Activated effector memory CD4-positive, alpha-beta T cell treated with anti-CD3 and anti-CD28 coated beads, Interleukin-2, amount 50 U/mL, for 16 hours (primary cell): ENCODE measurements at places on chromosomes 4 and X.

DNA sequence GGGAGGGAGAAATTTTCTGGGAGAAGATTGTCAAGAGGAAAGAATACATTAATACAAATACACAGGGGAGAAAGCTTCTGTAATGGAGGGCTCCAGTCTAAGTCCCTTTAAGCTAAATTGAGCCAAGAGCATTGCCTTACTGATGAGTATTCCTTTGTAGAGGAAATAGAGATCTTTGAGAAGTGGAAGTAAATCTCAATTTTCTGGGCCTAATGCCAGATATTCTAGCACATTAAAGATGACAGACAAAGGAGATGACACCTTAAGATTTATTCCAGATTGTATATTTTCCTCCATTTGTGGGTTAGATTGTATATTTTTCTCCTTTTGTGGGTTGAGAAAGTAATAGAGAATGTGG lies 28.5 kb upstream of the SMAD1 start:
- DNase-seq = no peak

GRCh38 chrX:120857240-120857639 lies 18.4 kb downstream of the CT47B1 start:
- no peak for DNase-seq

- peak; percentile 69 for DNase-seq
Measured at GRCh38 chrX:53440621-53441517, 6.7 kb upstream of the HSD17B10 start.

DNA sequence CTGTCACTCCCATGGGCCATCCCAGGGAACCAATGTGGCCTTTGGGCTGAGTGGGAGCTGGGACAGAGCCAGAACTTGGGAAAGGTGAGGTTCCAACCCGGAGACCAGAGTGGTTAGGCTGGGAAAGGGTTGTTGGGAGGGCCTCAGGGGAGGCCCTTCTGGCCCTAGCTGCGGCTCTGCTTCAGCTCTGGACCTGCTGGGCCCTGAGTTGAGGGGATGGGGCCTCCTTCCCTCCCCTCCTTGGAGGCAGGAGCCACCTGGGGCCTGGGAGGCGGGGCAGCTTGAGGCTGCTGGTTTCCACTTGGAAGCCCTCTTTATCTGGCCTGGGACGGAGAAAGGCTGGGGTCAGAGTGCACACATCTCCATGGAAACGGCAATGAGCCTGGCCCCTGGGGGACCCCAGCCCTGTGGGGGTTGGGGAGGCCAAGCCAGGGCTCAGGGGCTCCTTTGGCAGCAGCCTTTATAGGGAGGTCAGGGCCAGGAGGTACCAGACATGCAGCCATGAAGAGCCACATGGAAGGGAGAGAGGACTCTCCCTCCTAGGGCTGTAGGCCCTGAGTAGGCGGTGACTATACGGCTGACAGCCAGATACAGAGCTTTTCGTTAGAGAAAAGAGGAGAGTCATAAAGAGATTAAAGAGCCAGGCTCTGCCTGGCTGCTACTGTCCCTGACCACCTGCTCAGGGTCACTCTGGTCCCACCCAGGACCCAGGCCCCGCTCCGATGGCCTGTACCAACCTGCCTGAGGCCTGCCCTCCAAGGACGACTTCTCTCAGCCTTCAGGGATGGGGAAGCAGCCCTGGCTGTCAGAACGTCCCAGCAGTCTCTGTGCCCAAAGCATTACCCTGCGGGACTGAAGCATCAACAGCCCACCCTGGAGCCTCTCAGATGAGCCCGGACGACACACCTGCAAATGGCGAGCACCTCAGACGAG lies 6.9 kb upstream of the NSD2 start:
- DNase-seq = no peak

DNA sequence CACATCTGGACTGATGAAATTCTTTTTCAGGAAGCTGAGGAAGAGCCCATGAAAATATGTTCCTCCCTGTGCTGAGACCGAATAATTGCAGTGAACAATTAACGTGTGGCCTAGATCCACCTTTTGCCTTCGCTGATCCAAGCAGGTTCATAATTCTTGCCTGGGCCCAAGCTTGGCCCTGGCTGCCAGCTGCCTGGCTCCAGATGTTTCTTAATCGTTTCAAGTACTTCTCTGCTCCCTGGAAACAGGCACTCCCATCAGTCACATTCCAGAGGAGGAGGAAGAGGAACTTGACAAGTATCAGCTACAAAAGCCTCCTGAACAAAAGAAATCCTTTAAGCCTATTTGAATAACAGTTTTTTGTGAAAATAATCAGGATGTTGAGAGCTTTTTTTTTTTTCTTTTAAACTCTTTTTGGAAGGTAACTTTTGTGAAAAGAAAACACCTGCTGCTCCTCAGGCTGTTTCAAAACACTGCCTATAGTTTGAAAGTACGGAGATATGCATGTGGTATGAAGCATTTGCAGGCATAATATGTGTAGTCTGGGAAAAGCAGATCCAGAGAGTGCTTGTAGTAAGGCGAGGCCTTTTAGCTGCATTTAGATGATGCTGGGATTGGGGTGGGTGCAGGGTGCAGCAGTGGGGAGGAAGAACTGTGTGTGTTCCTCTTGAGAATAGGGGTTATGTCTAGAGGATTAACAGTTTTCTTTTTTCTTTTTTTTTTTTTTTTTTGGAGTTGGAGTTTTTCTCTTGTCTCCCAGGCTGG lies 154.4 kb downstream of the PTTG2 start:
- no peak for DNase-seq

DNA sequence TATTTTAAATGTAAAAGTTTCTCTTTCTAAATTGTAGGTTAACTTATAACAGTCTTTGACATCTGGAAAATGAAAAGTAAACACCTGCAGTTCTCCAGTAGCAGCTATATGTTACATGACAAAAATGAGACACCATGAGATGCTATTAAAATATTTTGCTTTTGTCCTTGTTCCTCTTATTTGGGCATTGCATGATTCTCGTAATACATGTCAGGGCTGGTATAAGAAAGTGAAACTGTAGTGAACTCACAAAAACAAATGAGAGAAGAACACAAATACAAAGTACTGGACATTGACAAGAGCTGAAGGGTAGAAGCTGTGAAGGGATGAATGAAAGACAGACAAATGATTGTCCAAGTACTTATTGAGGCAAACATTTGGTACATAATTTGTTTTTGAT lies 9.0 kb downstream of the GK2 start:
- DNase-seq = no peak

GRCh38 chr4:145904413-145905177 lies 34.0 kb downstream of the ZNF827 start:
- DNase-seq = no peak

DNA sequence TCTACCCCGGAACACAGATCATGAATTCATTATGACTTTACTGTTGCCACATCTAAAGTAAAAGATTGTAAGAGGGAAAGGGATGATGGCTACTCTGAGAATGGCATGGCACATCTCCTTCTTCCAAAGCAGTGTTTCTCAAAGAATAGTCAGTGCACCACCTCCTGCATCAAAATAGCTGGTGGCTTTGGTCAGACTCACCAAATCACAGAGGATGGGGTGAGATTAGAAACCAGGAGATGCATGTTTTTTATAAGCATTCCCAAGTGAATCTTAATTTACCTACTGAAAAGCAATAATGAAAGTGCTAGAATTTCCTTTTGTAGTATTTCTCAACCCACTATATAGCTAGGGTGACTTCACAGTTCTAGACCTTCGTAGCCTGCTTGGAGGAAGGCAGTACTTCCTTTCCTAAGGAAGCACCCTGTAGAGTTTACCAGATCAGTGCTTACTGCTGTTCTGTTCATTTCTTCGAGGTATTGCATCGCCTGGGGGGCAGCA lies 340.8 kb upstream of the KLF3 start:
- no peak for DNase-seq

DNA sequence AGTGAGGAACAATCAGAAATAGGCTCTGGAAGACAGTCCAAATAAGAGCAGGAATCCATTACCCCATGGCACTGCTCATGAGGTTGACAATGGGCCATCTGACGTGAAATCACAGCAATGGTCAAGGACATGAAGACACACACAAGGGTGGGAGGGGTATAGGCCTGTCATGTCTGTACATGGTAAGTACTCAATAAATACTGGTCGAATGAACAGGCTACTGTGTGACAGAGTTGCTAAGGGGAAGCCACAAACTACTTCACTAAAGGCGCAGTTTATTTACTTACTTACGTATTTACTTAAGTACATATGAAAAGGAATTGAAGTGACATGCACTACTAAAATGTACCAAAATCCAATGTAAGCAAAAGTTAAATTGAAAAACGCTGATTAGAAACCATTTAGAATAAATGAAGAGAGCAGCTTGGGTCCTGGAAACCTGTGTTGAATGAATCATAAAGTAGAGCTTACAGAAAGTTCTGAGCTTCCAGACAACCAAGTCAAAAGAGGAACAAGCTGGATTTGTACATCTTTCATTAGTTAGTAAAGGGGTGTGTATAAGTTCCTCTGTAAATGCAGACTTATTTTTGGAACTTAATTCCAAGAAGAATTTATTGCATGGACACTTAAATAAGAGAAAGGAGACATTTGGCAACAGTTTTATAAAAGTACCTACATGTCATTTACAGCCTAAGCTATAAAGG lies 32.7 kb downstream of the ALPK1 start:
- DNase-seq = no peak

DNA sequence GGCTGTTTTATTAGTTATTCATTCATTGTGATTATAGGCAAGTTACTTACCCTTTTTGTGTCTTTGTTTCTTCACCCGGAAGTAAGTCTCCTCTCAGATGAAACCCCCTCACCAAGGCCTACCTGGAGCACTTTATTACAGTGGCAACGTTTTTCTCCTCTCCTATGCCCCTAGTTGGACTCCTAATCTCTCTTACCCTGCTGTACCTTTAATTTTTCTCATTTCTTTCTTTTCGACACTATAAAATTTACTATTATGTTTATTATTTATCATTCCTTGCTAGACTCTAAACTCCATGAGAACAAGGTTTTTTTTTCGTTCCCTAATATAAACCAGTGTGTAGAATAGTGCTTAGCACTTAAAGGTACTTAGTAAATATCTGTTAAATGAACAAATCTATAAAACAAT lies 17.5 kb downstream of the STAP1 start:
- no peak for DNase-seq

- DNase-seq = no peak
Measured at GRCh38 chr4:139635966-139636365, 29.7 kb upstream of the MGST2 start.

DNA sequence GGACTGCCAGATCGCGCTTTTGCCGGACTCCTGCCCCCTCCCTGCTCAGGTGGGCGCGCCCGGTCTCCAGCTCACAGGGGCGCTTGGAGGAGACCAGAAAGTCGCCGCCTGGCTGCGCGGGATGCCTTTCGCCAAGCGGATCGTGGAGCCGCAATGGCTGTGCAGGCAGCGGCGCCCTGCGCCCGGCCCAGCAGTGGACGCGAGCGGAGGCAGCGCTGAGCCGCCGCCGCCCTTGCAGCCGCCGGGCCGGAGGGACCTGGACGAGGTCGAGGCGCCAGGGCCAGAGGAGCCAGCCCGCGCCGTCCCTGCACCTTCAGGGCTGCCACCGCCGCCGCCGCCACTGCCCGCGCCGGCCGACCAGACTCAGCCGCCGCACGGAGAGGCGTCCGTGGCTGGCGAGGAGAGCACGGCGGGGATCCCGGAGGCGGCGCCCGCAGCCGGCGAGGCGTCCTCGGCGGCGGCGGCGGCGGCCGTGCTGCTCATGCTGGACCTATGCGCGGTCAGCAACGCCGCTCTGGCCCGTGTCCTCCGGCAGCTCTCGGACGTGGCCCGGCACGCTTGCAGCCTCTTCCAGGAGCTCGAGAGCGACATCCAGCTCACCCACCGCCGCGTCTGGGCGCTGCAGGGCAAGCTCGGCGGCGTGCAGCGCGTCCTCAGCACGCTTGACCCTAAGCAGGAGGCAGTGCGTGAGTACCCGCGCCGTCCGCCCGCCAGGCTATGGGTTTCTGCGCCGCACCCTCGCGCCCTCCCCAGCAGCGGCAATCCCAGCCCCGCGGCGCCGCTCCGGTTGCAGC lies 834 bp downstream of the NHS start:
- DNase-seq = no peak

GRCh38 chrX:771536-771935 lies 140.9 kb downstream of the SHOX start:
- DNase-seq = no peak

DNA sequence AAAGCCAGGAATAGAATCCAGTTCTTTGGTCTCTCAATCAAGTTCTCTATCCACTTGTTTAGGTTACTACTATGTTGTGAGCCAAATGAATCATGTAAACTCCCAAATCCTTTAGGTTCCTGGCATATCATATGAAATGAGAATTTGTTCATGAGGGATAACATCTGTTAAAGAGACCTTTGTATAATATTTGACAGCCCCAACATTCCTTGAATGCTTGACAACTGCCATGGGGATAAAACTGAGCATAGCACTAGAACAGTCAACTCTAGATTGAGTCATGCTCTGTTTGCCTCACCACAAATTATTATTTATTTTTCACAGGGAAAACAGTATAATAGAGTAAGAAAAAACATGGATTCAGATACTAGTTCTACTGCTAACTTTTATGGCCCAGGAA lies 93.3 kb downstream of the NAA11 start:
- DNase-seq = no peak

DNA sequence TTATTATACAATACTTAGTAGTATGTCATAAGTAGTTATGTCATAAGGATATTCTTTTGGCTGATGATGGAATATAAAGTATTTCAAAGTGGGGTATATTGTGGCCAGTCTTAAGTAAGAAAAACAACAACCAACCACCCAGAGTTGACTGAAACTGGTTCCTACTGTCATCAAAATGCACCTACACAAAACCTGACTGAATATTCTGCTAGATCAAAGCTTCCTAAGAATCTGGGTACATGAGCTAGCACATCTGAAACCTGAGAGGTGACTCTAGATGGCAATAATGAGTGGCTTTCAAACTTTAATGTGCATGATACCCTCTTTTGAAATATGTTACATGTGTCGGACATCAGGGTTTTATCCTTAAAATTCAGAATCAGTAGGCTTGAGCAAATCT lies 60.4 kb downstream of the REELD1 start:
- no peak for DNase-seq

- DNase-seq = no peak
Measured at GRCh38 chr4:144985531-144985930, 112.5 kb downstream of the ANAPC10 start.

- no peak for DNase-seq
Measured at GRCh38 chr4:114998316-114998715, 115.1 kb downstream of the NDST4 start.

- no peak for DNase-seq
Measured at GRCh38 chr4:147388018-147388417, 92.9 kb upstream of the EDNRA start.

GRCh38 chr4:137283737-137284136 lies 248.6 kb downstream of the PCDH18 start:
- no peak for DNase-seq

DNA sequence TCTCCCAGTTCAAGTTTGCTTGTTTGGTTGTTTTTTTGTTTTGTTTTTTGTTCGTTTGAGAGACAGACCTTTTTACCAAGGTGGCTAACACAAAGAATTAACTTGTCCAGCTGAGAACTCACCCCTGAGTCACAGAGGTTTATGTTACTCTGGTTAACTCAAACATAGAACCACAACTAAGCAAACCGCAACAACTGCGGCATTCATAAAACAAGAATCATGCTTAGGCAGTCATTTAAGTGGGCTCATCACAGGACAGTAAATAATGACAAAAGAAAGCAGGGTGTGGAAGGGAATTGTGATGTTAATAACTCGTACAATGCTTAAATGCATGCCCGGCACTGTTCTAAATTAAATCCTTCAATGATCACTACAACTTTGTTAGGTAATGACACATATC lies 24.7 kb upstream of the IL13RA1 start:
- no peak for DNase-seq
